ENCODE measurements at places on chromosomes 13 and 19.

DNA sequence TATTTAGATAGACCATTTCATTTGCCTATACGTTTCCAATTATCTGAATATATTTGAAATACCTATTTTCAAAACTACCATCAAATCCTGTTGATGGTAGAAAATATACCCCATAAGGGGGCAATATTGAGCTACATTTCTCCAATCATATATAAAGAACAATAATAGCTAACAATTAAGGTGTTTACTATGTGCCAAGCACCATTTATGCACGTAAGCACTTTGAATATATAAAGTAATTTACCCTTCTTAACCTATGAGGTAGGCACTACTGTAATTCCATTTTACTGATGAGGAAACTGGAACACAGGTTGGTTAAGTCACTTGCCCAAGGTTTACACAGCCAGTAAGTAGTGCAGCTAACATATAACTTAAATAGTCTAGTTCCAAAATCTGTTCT lies 79.2 kb downstream of the UBL3 start:
- no peak for DNase-seq

GRCh38 chr13:59680429-59681024 lies 483.2 kb downstream of the DIAPH3 start:
- DNase-seq: no peak

DNA sequence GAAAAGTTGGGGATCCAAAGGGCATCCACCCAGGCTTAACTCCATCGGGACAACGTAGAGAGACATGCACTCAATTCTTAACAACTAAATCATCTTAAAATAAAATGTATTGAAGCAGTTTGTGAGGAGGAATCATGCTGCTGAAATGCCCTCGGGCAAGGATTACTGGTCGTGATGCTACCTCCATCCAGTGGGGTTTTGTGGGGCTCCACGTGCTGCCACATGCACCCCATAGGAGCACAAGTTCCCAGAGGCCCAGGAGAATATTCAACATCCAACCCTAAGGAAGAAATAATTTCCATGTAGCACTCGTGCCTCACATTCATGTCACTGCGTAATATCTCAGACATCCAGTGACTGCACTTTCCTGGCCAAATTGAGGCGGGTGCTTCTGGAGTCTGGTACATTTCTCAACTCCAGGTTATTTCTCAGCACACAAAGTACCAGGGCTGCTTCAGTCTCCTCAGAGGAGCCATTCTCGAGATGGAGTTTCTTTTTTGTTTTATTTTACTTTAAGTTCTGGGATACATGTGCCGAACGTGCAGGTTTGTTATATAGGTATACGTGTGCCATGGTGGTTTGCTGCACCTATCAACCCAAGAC lies 429.8 kb downstream of the FOXO1 start:
- peak; percentile 79 for DNase-seq

DNA sequence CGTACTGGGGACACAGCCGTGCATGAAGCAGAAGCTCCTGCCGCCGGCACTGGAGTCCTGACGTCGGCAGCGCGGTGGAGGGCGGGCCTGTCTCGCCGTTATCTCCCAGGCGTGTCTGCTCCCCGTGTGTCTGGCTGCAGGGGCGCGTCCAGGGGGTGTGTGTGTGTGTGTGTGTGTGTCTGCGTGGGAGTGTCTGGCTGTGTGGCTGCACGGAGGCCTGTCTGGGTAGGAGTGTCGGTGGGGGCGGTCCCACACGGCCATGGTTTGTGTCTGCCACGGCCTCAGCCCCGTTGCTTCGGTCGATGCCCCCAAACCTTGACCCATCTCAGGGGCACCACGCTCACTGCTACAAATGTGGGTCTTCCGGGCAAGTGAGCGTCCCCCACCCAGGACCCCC lies 18.3 kb downstream of the ARID3A start:
- peak; percentile 92 for DNase-seq

- no peak for DNase-seq
Observed at GRCh38 chr19:5838353-5839064, 993 bp downstream of the FUT6 start.
